ENCODE measurements at places on chromosomes 12 and 14.

DNA sequence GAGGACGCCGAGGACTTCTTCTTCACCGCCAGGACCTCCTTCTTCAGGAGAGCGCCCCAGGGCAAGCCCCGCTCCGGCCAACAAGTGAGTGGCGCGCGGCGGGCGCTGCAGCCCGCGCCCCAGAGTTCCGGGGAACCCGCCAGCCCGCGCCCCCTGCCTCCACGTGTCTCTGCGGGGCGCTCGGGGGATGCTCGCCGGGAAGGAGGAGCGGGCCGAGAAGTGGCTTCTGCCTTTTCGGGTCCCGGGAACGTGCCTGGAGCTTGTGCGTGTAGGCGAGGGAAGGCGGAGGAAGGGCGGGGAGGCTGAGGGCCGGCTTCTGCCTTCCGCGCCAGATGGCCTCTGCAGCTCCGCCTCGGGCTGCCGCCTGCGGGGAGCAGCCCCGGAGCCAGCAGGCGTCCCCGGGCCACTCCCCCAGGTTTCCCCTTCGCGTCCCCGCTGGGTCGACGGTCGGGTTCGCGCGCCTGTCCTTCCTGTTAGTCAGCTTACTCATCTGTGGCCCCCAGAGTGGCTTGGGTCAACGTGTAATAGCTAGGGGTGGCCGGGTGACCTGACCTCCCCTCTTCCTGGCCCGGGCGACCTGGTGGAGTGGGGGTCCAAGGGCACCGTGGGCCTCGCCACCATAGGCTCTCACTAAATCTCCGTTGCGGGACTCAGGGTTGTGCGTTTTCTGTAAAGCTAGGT, 505 bp downstream of the RASSF3 start:
- peak; percentile 84 for DNase-seq

- DNase-seq = no peak
Observed at GRCh38 chr12:107732365-107732764, 28.6 kb downstream of the PRDM4 start.

DNA sequence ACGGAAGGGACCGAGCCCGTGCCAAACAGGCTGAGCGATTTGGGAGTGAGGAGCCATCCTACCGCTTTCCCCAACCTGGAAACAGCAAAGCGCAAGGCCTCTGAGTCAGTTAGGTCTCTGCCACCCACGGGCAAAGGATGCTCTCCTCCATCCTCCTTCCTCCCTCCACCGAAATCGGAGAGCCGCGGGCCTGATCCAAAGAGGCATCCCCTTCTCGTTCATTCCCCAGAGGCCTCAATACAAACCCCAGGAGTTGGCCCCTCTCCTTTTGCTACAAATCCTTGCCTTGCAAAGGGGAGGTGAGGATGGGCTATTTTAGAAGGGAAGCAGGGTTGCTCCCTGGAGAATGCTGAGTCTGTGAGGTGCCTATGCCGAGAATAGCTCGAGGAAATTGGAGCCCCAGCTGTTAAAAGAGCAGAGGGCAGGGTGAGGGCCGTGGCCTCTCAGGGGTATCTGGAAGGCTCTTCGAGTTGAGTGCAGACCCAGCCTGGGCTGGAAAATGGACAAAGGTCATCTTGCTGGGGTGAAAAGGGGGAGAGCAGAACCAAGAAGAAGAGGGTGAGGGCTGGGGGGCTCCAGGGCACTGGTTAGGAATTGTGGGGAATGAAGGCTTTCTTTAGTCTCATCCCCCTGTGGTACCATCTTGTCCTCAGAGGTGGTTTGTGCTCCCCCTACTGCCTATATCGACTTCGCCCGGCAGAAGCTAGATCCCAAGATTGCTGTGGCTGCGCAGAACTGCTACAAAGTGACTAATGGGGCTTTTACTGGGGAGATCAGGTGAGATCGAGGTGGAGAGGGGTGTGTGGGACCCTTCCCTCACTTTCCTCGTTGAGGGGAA, 1.1 kb downstream of the TPI1 start:
- DNase-seq = no peak

GRCh38 chr12:52813885-52814709, at the start of gene KRT4:
Gene KRT4 (minus strand): TSS chr12:52814116. CDS start chr12:52814058, 58 bp downstream.
- no peak for DNase-seq

DNA sequence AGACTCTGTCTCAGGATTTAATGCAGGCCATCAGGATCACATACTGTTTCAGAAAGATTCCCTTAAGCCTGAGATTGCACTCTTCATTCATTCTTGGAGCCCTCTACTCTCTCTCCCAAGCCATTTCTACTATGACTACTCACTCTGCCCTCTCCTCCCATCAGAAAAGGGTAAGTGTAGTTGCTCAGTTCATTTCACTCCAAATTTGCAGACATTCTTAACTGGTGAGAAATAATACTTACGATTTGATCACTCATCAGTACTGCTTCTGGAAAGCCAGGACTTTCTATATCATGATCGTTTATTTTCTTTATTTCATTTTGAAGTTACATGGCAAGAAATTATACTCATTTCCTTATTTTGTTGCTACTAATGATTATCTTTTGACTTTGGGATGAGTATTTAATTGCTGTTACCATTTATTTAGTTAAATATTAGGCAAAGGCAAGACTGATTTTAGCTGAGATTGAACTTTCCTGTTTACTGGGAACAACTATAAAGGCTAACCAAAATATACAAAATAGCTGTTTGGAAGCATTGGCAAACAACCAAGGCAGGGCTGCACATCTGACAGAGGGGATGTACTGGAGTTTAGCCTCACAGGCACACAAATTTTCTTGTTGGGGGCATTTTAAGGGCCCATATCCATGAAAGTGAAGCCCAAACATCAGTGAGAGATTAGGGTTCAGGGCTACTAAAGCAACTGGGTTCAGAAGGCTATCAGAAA, 4.1 kb upstream of the RERG start:
- no peak for DNase-seq

DNA sequence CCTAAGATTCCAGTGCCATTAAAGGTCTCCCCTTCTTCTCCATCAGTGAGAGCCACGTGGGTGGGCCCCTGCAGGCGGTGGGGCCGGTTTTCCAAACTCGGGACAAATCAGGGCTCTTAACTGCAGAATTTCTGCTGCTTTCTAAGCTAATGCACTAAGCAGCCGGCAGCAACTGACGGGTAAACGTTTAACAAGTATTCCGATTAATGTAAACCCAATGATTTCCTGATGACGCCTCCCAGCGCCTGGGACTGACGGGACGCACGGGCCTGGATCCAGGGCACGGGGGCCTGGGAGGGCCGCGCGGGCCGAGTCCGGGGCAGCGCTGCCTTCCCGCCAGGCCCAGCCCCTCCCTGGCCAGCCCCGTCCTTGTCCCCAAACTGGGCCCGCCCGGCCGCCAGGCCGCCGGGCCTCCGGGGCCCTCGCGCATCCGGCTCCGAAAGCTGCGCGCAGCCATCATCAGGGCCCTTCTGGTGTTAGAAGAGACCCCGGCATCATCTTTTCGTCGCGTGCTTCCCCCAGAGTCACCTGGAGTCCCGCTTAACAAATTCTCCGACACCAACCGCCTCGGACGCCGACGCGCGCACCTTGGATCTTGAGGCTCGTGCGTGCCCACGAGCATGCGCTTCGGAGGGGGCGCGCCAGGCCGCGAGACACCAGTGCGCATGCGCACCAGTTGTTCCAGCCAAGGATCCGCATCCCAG, at the start of gene MLH3:
MLH3 (minus strand) TSS at position 616 of the 704 bp plus-strand sequence. CDS start 1,812 bp downstream, outside the sequence.
- DNase-seq = peak; percentile 92

DNA sequence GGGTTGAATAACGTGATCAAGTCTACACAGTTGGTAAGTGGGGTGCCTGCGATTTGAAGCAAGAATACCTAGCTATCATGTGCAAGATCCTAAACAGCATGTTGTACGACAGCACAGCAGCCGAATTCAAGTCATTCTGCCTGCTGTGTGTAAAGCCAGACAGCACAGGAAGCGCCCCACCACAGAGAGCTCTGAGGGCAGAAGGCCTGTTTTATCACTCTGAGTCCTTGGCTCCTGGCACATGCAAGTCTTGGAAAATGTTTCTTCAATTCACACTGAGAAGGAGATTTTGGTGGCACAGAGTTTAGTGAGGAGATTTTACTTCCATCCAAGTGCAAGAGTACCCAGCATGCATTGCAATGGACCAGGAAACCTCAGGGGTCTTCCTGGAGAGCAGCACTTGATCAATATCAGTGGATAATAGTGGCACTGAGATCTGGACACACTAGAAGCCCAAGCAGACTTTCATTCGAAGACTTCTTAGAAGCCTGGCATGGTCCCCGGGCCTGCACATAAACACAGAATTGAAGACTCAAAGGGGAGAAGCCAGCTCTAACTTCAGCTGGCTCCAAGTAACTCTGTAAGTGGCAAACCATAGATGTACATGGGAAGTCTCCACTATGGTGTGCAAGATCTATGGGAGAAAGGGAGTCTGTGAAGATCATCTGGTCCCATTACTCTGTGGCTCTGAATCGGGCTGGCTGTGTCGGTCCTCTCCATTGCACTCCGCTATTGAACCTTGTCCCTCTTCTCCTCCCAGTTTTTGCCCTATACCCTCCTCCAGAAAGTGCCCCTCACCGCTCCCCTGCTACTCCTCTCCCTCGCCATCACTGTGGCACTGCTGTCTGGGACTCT, 1.5 kb upstream of the KRT1 start:
- DNase-seq = no peak

- DNase-seq = no peak
Observed at GRCh38 chr12:84875241-84875640, 37.4 kb downstream of the SLC6A15 start.

DNA sequence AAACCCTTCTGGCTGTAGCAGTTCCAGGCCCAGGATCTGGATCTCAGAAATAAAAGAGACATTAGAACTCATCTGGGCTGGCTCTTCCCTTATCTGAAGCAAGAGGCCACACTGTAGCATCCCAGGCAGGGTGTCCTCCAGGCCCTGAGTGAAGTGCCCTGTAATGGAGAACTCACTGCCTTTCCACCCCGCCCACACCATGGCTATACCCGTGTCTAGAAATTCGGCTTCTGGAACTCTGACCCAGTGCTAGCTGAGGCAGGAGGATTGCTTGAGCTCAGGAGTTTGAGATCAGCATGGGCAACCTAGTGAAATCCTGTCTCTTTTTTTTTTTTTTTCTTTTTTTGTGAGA, 23.5 kb upstream of the PLEKHG3 start:
- no peak for DNase-seq

DNA sequence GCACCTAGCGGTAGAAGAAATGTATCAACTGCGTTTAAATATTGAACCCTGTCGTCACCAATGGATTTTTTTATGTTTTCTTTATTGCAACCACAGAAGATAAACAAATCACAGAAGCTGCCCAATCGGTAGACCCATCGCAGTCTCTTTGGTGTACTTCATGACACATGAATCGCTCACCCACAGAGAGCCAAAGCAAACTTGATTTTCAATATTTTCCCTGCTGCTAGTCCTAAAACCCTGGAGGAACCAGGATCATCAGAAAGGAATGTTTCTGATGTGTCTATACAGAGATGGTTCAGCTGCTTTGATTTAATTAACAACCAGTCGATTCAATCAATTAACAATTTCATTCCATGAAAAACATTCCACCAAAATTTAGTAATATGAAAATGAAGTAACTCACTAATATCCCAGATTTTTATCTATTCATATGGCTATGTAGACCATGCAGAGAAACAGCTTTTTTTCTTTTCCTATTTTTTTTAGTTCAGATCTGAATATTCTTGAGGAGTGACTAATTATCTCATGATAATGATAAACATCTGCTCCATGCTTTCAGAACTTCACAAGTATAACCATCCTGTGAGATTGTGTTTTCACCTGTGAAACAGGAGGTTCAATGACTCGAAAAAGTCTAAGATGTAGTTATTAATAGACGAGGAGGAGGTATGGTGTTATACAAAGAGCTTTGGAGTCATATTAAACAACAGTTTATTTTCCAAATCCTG, 46.1 kb downstream of the DIO2 start:
- no peak for DNase-seq

DNA sequence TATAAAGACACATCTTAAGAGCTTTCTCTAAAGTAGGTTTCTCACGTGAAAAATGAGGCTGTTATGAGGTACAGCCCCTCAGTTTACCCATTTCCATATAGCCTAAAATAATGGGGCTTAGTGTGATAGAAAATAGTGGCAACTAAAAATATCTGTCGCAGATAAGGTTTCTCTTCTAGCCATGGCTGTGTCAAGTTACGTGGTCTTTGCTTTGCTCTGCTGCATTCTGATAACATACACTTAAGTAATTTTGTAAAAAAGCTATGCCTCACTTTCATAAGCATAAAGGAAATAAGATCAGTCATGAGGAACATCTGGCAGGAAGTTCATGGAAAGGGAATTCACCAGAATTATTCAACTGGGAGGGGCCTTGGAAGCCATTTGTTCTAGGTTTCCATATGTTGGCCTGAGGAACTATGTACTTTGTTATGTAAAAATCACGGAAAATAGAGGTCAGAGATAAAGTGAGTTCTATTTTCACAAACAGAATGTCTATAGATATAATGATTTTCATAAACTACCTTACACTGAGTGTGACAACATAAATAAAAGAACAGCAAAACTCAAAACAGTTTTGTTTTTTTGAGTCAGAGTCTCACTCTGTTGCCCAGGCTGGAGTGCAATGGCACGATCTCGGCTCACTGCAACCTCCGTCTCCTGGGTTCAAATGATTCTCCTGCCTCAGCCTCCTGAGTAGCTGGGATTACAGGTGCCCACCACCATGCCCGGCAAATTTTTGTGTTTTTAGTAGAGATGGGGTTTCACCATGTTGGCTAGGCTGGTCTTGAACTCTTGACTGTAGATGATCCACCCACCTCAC, 195.6 kb upstream of the KRR1 start:
- DNase-seq = no peak

DNA sequence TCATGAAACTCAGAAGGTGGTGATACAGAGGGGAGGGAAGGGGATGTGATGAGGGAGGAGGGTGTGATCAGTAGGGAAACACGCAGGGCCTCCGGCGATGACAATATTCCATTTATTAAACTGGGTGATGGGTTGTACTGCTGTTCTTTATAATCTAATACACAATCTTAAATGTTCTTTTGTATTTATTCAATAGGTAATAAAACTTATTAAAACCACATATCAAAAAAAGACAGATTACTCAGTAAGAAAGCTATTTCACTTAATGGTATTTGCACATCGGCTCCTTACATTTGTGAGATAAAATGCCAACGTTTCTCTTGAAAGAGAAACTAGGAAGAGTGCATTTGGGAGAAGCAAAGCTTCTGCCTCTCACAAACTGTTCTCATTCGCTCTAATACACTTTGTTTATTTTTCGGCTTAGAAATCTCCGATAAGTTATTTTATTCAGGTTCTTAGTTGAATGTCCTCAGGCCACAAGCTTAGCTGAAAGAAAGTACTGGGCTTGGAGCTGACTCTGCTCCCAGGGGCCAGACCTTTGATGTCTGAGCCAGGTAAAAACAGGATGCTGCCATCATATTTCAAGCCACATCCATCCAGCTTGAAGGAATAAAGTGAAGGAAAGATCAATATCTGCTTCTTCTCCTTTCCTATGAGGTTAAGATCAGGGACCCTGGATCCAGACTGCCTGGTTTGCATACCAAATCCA, 17.5 kb downstream of the STON2 start:
- DNase-seq = no peak

GRCh38 chr12:86117711-86118110, 138.5 kb downstream of the MGAT4C start:
- DNase-seq = no peak

GRCh38 chr14:96214793-96215192, 10.2 kb downstream of the BDKRB2 start:
- DNase-seq = no peak

Measured in Right ventricle myocardium superior (tissue), 1 donor.